ENCODE measurements at places on chromosomes 7 and 10.
A peak's percentile ranks its signal among the peaks of the same experiment; 100 is the strongest.

GRCh38 chr10:75672111-75672671 lies 240.8 kb downstream of the LRMDA start:
- peak; percentile 52 for DNase-seq

DNA sequence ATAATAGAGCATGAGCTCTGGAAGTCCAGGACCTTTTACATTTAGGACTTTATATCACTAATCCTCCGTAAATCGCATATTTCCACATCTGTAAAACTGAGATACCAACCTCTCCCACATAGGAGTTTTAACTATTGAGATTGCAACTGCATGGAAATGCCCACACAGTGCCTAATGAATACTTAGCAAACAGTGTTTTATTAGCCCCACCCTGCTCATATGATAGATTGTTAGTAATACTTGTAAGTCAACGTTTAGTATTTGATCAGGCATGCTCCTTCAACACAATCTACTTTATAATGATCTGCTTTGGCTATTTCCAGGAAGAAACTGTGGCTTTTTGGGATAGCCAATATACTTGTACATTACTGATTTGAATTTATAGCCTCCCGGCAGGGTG lies 8.5 kb downstream of the PDZD8 start:
- DNase-seq = no peak

DNA sequence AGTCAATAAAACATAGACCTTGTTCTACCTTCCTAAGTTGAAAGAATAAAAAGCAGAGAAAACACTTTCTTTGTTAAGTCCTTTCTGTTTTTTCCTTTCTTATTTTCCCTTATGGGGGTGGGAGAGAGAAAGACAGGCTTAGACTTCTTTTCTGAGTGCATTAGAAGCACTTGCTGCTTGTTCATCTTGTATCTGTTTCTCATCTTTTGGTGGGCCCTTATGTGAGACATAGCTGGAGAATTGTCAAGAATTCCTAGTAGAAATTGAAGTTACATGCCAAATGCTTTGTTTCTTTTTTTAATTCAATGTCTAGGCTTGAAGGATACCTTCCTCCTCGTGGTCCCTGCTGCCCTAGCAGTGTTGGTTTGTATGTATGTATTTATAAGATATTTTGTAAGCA lies 6.7 kb downstream of the EIF4EBP2 start:
- DNase-seq = no peak

GRCh38 chr10:133357285-133358161 lies at the start of gene FUOM:
FUOM (minus strand) TSS chr10:133358019; CDS start chr10:133358007, 12 bp downstream.
- peak; percentile 96 for DNase-seq

- DNase-seq = no peak
These were observed 276.6 kb downstream of the LRMDA start for GRCh38 chr10:75708060-75708459.

GRCh38 chr7:135510592-135511183 lies 786 bp upstream of the CNOT4 start:
- DNase-seq = peak; percentile 48
